AG09319 (cell line): ENCODE measurements at places on chromosomes 4 and X.
A peak's percentile ranks its signal among the peaks of the same experiment; 100 is the strongest.

GRCh38 chrX:72381439-72382201, 75.9 kb upstream of the CITED1 start:
- DNase-seq, result no peak

GRCh38 chr4:47217291-47217690, 185.9 kb downstream of the GABRB1 start:
- no peak for DNase-seq

- no peak for DNase-seq
Observed at GRCh38 chrX:23932046-23932445, 24.2 kb downstream of the CXorf58 start.

- DNase-seq, result peak; percentile 59
Observed at GRCh38 chr4:126899331-126899801, 733.4 kb upstream of the INTU start.

DNA sequence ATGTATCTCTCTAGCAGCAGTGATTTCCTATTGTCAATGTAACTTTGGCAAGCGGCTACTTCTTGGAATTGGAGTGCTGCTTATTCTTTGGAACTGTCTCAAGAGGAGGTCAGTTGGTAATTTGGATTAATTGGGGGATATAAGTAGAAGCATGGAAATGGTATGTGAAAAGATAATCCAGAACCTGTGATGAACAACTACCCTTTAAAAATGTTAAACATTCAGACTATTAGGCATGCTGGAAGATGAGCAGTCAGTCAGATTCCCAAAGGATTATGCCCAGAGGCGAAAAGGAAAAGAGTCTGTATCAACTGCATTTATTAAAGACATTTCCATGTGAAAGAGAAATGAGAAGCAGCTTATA, 62.5 kb downstream of the SEC24D start:
- no peak for DNase-seq

DNA sequence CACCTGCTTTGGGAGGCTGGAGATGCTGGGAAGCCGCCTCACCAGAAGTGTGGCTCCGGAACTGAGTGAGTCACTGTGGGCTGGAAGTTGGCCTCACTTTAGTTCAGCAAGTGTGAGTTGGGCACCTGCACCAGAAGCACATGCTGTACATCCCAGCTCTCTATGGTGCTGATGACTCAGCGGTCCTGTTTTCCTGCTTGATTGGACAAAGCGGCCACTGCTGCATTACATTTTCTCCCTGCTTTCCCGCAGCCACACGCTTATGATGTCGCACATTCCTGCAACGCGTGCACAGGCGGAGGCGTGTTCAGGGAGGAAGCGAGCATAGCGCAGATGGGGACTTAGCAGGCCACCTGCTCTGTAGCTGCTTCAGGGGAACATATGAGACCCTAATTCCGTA, 26.7 kb upstream of the CLDN34 start:
- DNase-seq, result no peak

DNA sequence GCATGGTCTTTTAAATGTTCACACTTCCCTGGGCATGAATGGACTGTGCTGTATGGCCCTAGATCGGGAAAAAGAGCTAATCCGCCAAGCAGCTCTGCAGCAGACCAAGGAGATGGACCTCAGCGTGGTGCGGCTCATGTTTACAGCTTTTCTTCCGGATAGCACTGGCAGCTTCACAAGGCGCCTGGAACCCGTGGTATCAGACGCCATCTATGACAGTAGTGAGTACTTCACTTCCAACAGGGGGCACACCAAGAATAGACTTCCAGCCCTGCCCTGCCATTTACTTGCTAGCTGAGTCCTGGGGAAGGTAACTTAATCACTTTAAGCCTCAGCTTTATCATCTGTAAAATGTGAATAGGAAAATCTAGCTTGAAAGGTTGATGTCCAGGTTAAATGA, 77.7 kb downstream of the NFKB1 start:
- DNase-seq, result no peak
